ENCODE measurements at places on chromosomes 5 and 9.

- no peak for DNase-seq
Observed at GRCh38 chr5:40385544-40385943, 294.2 kb upstream of the PTGER4 start.

- DNase-seq, result peak; percentile 11
Observed at GRCh38 chr9:132268725-132269352, 85.9 kb downstream of the SETX start.

DNA sequence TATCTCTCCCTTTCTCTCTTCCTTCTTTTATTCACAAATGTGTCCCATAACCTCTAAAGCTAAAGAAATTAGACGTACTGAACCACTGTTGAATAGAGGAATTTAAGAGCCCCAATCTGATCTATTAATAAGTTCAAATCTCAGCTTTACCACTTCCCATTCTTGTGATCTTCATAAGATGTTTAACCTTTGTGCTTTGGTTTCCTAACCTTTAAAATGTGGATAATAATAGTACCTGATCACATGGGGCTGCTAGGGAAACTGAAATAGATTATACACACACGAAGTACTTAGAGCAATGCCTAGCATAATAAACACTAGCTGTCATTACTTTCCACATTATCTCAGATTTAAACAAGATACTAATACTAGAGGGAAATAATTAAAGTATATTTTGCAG, 324.3 kb upstream of the SEMA6A start:
- no peak for DNase-seq

GRCh38 chr9:79362100-79363081, 209.4 kb upstream of the TLE4 start:
- DNase-seq, result no peak

GRCh38 chr5:148684528-148684927, 30.2 kb upstream of the HTR4 start:
- no peak for DNase-seq

GRCh38 chr5:153623751-153624450, 133.4 kb downstream of the GRIA1 start:
- no peak for DNase-seq

DNA sequence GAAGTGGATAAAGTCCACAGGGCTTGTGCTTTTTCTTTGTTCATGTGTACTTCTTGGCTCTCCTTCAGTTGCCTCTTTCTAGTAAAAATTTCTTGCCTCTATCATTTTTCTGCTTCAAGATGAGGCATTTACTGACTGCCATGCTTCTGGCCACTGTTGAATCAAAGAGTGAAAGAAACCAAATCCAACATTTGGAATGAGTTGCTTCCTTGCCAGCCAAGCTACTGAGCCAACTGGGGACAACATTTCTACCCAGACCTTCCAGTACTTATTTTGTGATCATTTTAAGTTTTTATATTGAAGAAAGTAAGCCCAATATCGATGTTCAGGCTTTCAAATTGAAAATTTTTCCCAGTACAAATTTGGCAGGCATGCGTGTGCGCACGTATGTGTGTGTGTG, 73.2 kb downstream of the SNCAIP start:
- no peak for DNase-seq

DNA sequence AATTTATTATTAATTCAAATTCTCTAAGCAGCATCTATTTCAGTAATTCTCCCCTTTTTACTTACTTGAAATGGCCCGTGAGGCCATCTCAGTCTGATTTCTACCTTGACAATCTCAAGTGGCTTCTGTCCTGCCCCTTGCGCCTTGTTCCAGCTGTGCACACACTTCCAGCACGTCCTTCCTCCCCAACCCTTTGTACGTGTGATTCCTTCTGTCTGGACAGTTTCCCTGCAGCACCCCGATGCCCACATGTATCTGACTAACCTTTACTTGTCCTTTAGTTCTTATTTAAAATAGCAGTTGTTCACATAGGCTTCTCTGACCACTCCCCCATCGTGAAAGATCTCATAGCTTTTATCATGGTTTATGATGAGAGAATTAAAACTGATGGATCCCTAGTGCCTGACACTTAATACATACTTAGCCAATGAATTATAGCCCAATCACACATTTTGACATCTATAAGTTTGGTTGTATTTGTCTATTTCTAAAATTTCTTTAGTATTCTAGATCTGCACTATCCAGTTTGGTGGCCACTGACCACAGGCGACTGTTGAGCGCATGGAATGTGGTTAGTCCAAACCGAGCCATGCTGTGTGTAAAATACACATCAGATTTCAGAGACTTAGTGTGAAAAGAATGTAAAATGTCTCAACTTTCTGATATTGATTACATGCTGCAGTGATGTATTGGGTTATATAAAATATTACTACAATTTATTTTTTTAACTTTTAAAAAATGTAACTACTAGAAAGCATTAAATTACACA, 14.3 kb downstream of the ZBTB34 start:
- DNase-seq, result no peak

DNA sequence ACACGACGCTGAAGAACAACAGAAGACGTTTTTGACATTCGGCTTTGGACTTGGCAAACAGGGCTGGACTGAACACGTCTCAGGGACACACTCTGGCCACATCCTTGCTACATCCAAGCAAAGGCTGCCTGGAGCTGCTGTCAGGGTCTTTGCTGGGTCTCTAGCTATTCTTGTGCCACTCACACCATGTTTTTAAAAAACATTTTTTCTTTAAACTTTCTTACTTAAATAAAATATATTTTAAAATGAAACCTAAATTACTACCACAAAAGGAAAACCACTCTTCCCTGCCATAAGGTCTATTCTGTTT, 128.3 kb upstream of the PHYKPL start:
- DNase-seq, result no peak

GRCh38 chr5:118984602-118985001, 3.7 kb downstream of the DTWD2 start:
- peak; percentile 4 for DNase-seq

DNA sequence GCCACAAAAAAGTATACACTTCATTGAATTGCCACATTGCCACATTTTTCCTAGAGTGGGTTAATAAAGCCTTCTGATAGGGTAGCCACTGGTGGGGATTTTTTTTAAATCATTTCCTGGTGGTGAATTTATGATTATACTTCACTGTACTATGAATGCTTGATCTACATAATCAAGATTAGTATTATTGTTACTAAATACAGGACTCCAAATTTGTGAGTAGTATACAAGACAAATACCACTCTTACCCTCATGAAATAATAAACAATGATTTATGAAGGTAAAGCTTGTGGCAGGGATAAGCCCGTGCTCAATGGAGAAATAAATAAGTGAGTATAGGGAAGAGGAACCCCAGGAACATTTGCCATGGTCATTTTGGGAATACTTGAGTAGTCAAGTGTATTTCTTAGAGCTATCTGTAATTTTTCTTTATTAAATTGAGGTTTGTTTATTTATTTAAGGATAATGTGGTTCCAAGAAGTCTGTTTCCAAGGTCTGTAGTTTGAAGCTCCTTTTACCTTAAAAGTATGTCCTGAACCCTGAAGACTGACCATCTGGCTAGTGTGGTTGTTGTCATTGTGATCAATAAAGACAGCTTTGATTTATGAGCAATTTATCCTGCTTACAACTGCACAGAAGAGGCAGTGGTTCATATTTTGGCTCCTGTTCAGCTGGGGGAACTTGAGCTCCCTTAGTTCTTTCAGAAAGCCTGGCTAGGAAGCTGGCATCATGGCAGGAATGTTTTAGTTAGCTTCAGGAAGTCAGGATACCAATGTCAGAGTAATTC, 118.6 kb downstream of the ZSWIM6 start:
- DNase-seq, result peak; percentile 62

- DNase-seq, result no peak
Observed at GRCh38 chr5:154534457-154535050, 56.5 kb upstream of the HAND1 start.

DNA sequence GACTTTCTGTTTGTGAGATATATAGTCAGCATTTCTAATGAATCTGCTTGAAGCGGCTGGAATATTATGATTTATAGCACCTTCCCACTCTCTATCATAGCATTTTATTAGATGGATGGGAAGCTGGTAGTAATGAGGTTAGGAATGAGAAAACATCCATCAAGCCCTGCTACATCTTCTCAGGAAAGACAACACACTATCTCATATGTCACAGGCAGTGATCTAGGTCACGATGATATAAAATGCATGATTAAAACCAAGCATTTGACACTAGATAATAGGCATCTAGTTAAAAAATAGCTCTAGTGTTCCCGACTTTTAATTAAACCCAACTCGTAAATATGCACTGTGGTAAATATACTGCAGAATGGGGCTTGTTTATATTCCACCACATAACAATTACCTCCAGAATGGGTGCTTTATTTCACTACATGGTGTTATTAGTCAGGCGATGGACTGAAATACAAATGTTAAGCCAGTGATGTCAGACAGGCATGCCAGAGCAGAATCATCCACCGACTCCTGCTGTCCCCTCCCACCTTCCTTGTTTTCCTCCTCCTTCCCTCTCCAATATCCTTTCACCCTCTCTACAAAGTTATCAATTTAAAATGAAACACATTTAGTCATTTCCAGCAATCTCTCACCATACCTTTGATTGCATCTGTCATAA, 286.8 kb downstream of the SPATA31D1 start:
- no peak for DNase-seq

GRCh38 chr5:148910686-148911361, 84.4 kb downstream of the ADRB2 start:
- DNase-seq, result peak; percentile 87

GRCh38 chr9:130756037-130756436, 62.5 kb downstream of the EXOSC2 start:
- DNase-seq, result no peak

DNA sequence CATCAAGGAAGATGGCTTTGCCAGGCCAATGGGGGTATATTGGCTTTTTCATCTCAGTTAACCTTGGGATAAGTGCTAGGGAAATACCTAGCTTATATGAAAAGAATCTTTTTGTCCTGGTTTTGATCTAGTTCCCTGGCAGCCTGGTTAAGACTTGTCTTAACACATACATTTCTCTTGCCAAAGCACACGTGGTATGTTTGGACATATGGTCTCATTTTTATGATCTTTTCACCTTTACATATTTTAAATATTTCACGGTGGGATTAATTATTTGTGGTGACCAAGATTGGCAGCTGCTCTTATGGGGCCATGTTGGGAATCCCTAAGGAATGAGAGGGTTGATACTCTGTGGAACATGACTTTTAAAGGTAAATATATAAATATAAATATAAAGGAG, 312.5 kb downstream of the NPR3 start:
- DNase-seq, result no peak

DNA sequence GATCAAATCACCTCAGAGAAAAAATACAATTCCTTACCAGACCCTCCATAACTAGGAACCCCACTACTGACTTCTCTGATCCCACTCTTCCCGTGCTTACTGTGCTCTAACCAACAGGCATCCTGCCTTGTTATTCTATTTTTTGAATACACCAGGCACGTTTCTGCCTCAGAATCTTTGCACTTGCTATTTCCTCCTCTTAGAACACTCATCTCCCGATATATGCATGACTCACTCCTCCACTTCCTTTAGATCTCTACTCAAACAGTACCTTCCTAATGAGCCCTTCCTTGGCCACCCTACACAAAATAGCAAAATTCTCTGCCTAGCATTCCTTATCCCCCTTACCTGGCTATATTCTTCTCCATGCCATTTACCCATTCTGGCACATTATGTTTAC, 43.9 kb downstream of the MAPKAP1 start:
- no peak for DNase-seq

DNA sequence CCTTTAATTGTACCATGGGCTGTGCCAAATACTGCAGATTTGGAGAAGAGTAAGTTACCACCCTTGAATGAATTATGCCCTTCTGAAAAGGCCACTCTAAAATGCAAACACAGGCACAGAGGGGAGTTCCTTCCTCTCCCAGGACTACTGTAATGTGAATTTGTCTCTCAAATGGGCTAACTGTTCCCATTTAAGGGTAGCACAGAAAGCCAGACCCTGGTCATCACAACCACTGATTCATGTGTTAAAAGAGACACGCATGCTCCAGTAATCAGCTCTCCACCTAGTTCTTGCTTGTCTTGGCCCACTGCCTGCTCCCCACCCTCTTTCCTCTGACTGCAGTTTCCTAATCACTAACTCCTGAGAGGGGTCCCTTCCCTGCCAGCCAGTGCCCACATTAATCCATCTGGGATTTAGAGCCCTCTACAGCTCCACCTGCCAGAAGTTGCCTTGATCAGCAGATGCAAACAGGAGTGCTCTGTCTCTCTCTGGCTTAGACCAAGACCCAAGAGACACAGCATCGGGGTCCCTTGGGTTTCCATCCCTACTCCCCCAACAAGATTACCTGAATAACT, 382.4 kb downstream of the TMEM167A start:
- no peak for DNase-seq

- DNase-seq, result no peak
Observed at GRCh38 chr9:68777070-68777763, 72.2 kb downstream of the PIP5K1B start.

DNA sequence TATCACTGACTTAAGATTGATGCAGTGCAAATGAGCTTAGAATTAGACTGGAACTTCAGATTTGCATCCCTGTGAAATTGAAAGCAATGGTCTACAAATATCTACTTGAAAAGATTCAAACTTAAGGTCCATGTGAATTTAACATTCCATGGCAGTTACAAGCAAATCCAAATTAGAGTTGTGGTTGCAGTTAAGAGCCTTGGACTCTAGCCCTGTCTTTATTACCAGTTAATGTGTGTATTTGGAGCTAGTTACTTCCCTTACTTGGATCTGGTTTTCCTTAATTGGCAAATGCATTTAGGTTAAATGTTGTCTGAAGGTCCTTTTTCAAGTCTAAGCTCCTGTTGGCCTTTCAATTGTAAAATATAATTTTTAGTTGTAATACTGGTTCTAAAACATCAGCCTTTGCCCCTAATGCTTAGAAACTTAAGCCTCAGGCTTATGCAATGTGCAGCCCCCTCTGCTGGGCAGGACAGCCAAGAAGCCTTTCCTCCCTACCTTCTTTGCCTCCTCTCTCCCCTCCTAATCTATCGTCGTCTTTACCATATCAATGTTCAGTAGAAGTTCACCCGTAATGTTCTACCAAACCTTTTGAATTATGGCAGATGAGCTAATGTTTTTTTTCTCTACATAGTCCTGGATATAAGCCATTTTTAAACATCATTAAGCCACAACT, 59.5 kb downstream of the ERMP1 start:
- no peak for DNase-seq

DNA sequence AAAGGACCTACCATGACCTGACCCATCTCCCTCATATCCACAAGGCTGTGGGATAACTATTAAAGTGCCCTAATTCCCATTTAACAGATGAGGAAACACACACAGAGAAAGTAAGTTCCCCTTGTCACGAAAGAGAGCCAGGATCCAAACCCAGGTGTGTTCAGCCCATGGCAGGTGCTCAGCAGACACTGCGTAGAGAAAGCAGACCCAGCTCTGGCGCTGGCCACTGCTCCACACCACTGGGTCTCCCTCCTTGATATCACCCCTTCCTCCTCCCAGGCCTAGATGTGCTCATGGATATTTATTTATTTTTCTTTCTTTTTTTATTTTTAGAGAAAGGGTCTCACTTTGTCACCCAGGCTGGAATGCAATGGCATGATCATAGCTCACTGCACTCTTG, 24.0 kb upstream of the CORO2A start:
- DNase-seq, result no peak

DNA sequence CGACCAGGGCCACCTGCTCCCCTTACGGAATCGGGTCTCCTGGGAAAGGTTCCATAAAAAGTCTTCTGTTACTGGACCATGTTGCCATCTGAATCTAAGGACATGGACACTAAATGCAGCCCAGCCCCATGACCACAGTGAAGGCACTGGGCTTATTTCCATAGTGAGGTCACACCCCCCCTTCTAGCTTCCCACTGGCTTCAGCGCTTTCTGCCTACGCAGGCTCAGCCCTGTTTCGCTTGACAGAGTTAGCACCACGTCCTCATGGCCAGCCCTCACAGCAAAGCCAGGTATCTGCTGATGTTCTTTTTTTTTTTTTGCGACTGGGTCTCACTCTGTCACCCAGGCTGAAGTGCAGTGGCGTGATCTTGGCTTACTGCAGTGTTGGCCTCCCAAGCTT, 14.1 kb downstream of the UCK1 start:
- no peak for DNase-seq
